Stimulated activated CD4-positive, alpha-beta T cell treated with anti-CD3 and anti-CD28 coated beads, Interleukin-4, amount 100 ng/mL, for 4 hours (primary cell): ENCODE measurements at places on chromosomes 7 and 10.

DNA sequence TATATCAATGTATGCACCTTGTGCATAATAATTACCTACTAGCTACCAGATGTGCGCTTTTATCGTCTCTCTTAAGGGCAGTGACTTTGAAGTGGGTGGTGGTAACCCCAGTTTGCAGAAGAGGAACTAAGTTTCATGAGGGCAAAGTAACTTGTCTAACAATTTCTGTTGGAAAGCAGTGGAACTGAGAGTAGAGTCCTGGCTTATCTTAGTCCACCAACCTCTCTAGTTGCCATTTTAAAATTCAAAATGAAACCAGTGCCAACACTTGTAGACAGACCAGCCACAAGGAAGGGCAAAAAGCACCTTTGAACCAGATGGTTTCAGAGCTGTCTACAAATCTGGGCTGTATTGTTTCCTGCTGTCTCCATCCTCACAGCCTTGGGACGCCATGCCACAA, 32.0 kb upstream of the RBM20 start:
- DNase-seq: no peak

DNA sequence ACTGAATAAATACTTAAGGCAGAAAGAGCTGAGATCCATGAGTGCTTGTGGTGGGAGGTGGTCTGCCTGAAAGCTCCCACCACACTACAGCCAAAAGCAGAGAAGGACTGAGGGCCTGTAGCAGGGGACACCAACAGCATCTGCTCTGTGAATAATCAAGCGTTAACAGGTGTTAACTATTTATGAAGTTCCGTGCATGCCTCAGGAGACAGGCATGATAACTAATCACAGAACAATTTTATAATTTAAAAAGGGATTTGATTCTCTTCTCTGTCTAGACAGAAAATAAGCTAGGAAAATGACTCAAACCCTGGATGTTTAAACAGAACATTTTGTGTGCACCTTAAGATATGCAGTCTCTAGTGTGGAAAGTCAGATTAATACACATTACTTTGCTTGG, 61.5 kb upstream of the GHITM start:
- no peak for DNase-seq

DNA sequence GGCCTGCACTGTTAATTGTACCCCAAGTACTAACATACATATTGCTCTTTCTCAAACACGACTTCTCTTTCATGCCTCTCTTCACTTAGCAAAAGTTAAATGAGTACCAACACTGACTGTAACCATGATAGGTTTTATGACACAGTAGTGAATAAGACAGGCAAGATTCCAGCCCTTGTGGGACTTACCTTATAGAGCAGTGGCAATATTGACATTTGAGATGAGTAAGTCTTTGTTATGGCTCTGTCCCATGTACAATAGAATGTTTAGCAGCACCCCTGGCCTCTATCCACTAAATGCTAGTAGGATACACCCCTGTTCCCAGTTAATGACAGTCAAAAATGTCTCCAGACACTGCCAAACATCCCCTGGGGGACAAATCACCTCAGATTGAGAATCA, 11.9 kb upstream of the COL1A2 start:
- no peak for DNase-seq

- DNase-seq: no peak
Measured at GRCh38 chr10:4219901-4220300, 434.9 kb upstream of the KLF6 start.

DNA sequence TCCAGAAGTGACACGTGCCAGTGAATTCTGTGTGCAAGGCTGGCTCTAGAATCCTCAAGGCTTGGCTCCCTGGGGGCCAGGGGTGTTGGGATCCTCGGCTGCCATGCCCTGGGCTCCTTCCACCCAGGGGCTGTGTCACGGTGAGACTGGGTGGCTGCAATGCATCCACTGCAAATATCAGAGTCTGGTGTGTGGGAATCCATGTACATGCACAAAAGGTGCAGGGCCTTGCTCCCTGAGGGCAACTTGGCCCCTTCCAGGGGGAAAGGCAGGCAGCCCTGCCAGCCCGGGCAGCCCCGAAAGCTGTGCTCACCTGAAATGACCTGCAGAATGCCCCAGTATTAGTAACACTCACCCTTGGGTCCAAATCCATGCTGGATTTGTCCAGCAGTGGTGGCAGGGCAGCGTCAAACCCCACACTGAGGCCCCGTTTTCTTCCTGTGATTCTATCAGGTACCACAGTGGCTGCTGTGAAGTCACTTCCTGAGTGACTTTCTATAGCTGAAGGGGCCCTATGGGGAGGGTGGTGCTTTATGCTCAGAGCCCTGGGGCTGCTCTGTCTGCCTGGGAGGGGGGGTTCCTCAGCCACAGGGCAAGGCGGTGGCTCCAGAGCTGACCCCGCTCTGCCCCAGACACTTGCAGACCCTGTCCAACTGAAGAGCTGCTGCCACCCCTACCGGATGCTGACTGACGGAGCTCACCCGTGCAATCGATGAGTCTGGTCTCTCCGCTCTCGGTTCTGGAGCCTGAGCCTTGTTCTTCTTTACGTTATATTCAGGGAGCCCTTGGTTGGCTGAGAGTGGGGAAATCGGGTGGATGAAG, 317.7 kb downstream of the GLRX3 start:
- no peak for DNase-seq

DNA sequence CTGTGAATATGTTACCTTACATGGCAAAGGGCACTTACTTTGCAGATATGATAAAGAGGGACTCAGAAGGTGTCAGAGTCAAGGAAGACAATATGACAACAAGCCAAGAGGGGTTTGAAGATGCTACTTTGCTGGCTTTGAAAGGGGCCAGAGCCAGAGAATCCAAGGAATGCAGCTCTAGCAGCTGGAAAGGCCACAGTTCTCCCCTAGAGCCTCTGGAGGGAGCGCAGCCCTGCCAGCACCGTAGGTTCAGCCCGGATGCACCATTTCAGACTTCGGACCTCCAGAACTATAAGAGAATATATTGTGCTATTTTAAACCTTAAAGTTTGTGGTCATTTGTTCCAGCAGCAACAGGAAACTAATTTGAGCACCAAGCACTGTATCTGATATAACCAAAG, 32.9 kb upstream of the WDR11 start:
- no peak for DNase-seq

DNA sequence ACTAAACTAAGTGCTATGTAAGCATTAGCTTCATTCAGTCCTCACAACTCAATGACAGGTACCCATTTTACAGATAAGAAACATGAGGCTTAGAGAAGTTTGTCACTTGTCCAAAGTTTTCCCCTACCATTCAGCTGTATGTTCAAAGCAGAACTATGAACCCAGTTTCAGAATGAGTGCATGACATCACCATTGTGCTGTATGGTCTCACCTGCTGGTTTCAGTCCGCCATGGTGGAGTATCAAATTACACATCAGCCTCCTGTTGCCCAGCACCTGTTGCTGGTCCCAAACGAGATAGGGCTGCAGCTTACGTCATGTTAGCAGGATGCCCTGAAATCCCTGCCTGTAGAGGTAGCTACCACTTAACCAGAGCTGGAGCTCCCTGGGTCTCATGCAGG, 95.0 kb downstream of the DYNC1I1 start:
- no peak for DNase-seq

DNA sequence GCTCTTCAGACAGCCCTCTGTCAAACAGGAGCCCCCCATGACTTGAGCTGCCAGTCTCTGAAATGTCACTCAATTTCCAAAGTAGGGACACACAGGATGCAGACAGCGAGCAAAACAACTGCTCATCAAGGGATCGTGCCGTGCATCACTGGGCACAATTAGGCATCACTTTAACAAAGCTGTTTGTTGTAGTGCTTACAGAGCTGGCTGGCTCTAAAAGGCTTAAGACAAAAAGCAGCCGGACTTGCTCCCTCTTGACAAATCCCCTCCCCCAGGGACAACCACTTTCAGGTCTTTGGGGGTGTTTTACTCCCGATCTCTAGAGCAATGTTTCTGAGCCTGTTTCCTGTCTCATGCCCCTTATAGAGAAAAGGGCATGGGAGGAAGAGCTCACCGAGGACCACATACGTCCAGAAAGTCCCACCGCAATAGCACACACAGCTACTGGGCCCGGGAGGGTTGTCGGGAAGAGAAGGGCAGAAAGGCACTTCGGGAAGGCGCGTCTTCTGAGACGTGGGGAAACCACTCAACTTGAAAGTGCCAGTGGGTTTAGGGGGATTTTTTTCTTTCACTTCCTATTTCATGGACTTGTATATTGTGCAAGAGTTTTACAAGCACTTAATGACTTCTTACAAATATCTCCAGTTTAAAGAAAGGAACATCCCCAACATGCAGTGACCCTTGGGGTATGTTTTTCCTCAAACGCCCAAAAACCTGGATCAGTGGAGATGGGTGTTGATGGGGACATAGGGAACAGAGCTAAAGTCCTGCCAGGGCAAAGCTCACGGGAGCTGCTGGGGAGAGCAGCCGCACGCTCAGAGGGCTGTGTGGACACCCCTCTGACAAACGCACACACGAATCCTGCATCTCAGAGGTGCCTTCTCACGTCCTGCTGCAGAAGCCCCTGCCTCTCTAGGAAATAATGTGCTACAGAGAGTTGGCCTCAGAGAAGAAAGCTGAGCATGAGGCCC, 27.1 kb downstream of the LRRC20 start:
- no peak for DNase-seq

DNA sequence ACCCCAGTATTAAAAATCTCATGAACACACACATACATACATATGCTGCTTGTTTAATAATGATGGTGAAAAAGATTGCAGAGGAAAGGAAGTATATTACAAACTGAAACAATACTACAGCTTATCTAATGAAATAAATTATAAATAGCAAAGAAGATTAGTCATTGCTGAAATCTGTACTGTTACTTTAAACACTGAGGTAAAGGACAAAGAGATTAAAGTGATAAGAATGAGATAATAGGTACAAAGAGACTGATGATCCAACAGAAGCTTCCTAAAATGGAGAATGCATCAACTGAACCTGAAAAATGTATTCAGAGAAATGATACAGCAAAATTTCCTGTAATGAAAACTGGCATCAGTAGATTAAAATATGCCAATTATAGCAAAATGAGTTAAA, 91.5 kb upstream of the KCND2 start:
- DNase-seq: no peak

DNA sequence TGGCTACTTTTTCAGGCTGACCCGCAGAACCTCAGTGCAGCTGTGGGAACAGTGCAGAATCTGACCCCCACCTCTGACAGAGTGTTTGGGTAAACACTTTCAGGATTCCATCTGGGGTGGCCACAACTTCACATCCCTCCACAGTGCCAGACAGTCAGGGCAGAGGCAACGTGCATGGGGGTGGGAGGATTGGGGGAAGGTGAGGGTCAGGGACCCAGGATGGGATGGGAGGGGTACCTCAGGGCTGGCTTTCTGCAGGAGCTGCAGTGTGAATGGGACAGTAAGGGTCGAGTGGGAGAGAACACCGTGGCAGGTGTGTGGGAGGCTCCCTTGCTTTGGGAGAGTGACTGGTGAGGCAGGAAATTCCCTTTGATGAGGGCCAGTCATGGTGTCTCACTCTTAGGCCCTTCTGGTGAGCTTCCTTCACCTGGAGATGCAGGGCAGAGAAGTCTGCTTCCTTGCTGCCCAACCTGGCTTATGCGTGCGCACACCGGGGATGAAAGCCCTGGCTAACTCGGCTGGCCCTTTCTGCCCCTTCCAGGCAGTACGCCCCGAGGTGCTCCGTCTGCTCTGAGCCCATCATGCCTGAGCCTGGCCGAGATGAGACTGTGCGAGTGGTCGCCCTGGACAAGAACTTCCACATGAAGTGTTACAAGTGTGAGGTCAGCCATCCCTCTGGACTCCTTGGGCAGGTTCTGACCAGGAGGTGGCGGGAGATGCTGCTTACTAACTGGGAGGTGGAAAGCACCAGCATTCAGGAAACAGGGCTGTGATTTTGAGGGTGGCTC, 8.4 kb downstream of the ZYX start:
- no peak for DNase-seq

DNA sequence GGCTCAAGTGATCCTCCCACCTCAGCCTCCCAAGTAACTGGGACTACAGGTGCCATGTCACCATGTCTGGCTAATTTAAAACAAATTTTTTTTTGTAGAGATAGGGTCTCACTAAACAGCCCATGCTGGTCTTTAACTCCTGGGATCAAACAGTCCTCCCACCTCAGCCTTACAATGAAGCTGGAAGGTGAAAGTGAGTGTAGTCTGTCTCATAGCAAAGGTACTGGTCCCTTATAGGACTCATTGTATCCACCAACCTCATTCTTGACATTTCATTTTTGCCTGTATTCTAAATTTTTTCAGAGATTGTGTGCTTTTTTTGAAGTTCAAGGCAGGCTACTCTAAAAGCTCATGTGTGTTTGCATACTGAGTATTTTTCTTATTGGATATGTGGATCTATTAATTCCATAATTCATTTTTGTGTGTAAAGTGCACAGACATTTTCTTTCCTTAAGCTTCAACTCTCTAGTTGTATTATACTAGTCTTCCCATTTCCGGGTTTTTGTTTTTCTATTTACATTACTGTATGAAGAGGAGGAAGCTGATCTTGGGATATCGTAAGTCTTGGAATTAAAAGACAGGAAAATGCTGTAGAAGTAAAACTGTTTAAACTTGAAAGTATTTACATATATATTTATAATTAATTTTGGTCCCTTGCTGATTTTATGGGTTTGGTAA, 13.3 kb downstream of the KMT2E start:
- DNase-seq: no peak

GRCh38 chr7:15556339-15557105, 5.3 kb downstream of the AGMO start:
- DNase-seq: no peak

GRCh38 chr7:38550836-38551235, 80.3 kb downstream of the AMPH start:
- no peak for DNase-seq

DNA sequence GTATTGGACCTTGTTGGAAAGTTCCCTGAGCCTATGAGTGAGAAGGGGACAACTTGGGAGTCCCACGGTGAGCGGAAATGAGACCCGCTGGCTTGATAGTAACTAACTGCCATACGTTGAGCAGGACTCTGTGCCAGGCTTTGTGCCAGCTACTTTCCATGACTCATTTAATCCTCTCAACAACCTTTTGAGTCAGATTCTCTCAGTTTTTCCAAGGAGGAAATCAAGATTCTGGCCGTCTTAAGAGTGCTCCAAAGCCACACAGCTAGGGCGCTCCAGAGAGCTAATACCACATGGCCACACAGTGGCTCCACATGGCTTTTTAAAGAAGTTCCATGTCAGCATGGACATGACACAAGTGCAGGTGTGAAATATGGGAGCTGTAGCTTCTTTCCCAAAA, 55.7 kb downstream of the NOD1 start:
- no peak for DNase-seq

- no peak for DNase-seq
Measured at GRCh38 chr7:46072722-46073121, 151.7 kb upstream of the IGFBP3 start.
